ENCODE measurements at places on chromosomes 7 and 10. TPM values are rescaled to one million over a fixed set of nuclear protein-coding genes. Genes with fewer than 3 reads are reported as not detected.

GRCh38 chr10:78572565-78572964 lies 496.2 kb upstream of the ZMIZ1 start:
- DNase-seq = no peak

DNA sequence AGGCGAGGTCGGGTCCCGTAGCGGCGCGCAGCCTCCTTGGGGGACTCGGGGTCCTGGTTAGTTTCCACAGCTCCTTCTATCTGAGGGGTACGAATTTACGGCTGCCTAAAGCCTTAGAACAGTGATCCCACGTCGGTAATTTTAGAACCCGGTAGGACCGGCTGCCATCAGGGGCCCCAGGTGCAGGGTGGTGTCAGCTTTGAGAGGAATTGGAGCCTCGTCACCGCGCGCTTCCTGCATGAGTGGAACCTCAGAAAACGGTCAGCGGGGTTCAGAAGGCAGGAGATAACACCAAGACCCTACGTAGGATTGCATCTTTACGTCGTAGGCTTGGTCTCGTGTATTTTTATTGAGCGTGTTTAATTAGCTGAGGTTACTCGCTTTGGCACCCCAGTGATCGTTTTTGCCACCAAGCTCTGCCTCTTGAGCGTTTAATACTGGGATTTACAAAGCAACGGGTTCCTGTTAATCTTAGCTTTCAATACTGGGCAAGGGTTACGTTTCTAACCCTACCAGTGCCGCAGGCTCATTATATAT lies 443 bp downstream of the RNF32 start:
- no peak for DNase-seq

Gene ELMO1
- 98.2 TPM for total RNA-seq

DNA sequence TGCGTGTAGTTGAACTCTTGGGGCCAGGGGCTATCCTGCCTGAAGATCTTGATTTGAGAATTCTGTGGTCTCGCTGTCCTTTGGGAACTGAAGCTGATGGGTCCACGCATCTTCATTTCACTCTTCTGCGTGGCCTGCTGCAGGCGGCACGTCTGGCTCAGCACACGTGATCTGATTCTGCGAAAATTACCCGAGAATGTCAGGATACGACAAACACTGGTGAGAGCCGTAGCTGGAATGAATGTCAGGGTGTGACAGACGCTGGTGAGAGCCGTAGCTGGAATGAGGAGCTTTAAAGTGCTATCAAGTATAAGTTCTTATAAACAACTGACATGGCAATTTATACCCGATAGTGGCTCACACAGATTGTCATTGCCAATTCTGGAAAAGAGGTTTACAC lies 44.6 kb upstream of the CFAP46 start:
- DNase-seq = no peak

Gene PPP1R3A
- total RNA-seq = not detected

Gene CCZ1B
- total RNA-seq = 84.7 TPM

- no peak for DNase-seq
Measured at GRCh38 chr10:132987671-132988571, 45.6 kb upstream of the CFAP46 start.

- DNase-seq = no peak
Measured at GRCh38 chr7:30584415-30584814, 10.3 kb upstream of the GARS1 start.

DNA sequence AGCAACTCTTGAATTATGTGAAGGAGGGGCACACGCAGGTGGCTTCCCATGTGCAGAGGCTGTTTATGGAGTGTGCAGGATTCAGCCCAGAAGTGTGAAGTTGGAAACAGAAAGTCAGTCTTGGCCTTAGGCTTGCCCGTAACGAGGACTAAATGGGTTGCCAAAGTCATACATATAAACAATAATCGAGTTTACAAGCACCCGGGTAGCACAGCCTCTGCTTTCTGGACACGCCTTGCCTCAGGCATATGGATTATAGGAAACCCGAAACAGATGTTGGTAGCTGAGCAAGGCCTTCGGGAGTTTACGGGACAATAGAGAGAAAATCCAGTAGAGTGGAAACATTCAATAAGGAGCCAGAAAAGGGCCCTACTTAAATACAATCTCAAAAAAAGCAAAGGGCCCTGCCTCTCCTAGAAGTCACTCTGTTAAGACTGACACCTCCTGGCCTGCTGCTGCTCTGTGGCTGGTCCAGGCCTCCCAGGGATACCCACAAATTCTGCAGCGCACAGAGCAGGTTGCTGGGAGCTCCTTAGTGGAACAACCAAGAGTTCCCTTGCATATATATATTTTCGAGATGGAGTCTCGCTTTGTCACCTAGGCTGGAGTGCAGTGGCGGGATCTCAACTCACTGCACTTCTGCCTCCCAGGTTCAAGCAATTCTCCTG lies 48.5 kb downstream of the SMKR1 start:
- DNase-seq = peak; percentile 51

DNA sequence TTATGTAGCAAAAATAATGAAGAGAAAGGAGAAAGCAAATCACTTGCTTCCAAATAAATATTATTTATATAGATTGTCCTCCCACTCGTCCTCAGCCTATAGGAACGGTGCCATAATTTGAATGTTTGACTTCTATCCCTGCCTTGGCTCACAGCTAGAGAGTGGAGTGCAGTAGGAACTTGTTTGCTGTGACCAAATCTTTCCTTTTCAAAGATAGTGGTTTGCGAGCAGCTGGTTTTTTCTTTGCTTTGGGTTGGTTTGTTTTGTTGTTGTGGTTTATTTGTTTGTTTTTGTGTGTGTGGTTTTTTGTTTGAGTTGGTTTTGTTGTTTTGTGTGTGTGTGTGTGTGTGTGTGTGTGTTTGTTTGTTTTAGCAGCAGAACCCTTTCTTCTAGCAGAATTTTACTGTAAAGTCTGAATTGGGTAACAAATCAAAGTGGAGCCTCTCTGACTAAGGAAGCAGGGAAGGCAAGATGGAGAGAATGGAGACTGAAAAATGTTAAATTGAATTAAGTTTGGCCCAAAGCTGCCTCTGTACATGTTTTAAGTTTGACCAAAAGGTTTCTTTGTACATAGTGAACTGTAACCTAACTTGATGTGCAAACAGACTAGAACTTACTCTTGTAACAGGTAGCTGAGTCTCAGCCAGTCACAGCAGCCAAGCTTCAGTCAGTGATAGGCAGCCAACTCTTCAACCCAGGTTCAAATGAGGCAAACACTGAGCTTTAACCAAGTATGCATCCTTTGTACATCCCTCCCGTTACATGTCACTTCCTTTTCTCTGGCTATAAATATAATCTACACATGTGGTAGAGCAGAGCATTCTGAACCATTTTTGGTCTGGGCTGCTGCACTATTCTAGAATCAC lies 149.5 kb upstream of the LRGUK start:
- DNase-seq = no peak

DNA sequence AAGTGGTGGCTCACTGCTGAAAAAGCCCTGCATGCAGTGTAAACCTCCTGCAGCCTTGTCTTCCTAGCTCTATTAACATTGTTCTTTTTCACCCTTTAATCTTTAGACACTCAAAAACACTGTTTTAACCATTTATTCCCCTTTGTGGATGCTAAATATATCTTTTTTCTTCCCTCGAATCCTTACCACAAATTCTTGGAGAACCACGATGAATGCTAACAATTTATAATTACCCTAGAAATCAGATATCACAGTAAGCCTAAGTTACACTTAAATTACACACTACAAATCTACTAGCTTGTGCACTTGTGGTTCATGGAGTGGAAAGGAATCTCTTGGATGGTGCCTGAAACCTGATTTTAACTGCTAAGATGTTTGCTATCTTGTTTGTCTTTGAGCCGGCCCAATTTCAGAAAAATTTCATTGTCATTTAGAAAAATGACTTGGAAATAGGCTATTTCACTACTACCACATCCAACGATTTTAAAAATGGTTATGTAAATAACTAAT lies 125.1 kb upstream of the NOBOX start:
- no peak for DNase-seq

Gene CRHR2
- total RNA-seq = not detected

DNA sequence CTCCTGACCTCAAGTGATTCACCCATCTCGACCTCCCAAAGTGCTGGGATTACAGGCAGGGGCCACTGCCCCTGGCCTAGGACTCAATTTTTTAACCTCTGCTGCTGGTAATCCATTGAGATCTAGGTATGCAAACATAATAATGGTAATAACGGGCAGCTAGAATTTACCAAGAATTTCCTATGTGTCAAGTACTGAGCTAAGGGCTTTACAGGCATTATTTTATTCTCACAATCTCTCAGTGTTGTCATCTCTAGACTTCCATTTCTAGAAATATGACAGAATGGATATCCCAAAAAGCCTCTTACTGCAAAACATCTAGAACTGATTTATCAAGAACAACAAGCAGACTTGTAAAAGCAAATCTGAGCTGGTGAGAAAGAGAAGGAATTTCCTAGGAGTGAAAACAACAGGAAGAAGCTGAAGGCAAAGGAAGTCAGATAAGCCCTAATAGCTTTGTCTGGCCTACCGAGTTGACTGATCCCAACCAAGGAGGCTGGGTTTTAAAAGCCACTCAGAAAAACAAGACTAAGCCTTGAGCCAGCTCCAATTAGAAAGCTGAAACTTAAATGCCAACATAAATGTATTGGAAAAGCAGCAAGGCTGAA lies 70.6 kb downstream of the CCDC71L start:
- DNase-seq = no peak

DNA sequence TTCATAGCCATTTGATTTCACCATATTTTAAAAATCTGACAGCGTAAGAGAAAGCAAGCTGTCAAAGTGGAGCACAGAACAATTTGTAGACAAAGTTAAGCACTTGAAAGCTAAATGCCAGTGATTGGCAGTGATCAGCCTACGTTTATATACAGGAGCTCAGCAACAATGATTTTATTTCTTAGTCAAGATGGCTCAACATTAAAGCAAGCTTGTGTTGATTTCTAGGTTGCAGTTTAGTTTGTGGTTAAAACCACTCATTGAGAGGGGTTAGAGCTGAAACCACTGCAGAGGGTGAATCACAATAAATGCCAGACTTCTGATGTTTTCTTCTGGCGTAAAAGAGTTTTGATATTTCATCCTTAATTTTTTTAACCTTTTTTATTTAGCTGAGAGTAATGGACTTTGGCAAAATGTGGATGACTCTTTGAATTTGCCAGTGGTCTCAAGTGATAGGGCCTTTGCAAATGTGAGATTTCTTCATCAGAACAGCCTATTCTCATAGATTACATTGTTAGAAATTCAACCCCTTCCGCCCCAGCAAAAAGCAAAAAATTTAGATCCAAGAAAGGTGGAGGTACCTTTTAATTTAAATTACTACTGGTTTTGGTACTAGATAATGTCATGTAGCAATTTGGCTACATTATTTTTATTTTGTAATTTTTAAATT lies 73.8 kb downstream of the SHOC2 start:
- DNase-seq = no peak

DNA sequence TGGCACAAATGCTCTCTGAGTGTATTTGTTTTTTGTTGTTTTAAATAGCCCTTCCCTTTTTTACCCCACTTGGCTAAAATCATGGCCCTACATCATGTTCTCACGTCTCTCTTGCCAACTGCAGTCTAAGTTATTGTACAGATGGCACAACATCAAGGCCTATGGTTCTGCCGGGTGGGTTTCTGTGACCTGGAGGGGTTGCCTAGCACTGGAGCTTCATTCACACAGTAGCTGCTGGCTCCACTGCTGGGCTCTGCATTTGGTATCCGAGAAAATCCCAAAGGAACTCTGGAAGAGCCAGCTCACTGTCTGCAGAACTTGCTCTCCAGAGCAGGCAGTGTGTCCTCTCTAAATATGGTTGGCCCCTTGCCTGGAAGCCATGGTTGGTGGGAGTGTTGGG lies 120.6 kb downstream of the LRRC4 start:
- no peak for DNase-seq

DNA sequence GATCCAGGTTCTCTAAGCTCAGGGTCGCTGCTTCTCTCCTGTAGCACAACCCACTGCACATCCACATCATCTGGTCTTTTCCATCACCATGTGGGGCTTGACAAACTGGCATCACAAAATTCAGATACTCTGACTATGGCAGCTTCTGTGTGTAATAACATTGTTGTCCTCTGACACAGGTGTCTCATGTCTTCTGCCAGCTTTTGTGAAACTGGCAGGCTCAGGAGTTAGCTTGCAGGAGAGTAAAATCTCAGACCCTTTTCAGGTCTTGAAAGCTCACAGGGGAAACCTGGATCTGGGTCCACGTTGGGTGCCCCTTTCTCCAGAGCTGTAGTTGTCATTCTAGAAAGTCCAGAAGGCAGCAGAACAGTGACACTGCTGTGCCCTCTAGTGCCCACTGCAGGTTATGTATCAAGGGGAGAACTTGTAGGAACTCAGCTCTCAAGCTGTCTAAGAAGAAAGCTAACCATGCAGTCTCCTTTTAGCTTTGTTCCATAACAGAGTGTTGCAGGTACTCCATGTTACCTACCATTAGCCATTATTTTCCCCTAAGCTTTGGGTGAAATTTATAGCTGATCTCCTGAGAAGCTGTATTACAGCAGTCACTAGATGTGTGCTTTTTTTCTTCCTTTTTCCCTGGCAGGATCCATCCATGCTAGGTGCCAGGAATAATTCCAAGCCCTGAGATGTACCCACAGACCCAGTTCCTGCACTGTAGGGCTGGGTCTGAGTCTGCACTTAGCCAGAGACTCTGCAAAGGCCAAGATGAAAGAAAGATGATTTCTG lies 102.7 kb downstream of the ZNF248 start:
- no peak for DNase-seq

GRCh38 chr10:3537518-3537917 lies 247.5 kb downstream of the KLF6 start:
- no peak for DNase-seq

DNA sequence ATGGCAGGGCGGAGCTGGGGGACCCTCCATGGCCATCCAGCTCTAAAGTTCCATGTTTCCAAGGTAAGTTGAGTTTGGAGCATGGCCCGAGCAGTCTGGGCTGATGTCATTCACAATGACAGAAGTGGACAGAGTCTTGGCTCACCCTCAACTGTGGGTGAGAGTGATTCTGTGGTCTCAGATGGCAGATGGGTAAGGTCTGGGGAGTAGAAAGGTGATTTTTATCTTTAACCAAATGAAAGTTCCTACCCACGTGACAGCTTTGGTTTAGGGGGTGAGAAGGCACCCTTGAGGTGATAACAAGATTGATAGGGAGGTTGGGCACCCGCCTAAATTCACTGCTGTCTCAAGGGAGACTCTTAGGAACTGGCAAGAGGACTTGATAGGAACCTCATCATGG lies 57.6 kb upstream of the PDZD8 start:
- DNase-seq = no peak

DNA sequence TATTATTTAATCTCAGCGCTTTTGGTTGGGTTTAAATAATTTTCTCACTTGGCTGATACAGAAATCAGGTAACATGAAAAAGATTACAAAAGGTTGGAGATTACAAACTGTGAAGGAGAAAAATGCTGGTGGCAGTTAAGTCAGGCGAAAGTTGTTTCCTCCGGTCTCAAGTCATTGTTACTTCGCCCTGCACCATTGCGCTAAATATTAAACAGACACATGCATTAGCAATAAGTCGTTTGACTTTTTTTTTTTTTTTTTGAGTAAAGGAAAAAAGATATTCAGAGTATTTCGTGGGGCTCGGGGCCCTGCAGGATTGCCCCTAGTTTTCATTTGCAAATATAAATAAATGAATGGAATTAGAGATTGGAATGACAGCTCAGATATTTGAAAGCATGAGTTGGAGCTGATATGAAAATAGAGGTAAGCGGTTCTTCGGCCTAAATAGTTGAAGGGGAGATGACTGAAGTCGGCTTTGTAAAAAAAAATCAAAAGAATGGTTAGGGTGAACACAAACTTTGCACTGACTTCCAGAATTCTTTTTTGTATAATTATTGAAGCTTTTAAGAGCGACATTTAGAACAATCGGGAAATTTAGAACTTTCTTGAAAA lies 914 bp downstream of the SDHAF3 start:
- no peak for DNase-seq

Gene TMEM229A
- 2.1 TPM for total RNA-seq

All from endodermal cell (in vitro differentiated cells).